ENCODE measurements at places on chromosomes 2 and 18. TPM values are rescaled to one million over a fixed set of nuclear protein-coding genes. Genes with fewer than 3 reads are reported as not detected.

The TPGS2 gene
- 98.8 TPM for total RNA-seq

The SERPINB4 gene
- total RNA-seq: not detected

The ANKMY1 gene
- 11.5 TPM for total RNA-seq

The TEKT4 gene
- total RNA-seq: not detected

The CAB39 gene
- total RNA-seq: 53.2 TPM

The PRKCE gene
- 22.1 TPM for total RNA-seq

The MBOAT2 gene
- total RNA-seq: 56.6 TPM

The ZDBF2 gene
- total RNA-seq: 12.7 TPM

The COL4A3 gene
- not detected for total RNA-seq

The USP37 gene
- total RNA-seq: 15.2 TPM

The ALLC gene
- total RNA-seq: not detected

The EMX1 gene
- not detected for total RNA-seq

The DSC3 gene
- total RNA-seq: under 0.01 TPM

The SETBP1 gene
- 23.0 TPM for total RNA-seq

The ELOA2 gene
- total RNA-seq: not detected

The CRIM1 gene
- total RNA-seq: 321 TPM

The SCN1A gene
- 0.72 TPM for total RNA-seq

The TCF23 gene
- not detected for total RNA-seq

The SLC5A7 gene
- not detected for total RNA-seq

The SERPINB2 gene
- 0.72 TPM for total RNA-seq

The NCK2 gene
- total RNA-seq: 26.8 TPM

The DLGAP1 gene
- not detected for total RNA-seq

The POTEI gene
- not detected for total RNA-seq

The CCDC68 gene
- total RNA-seq: 9.0 TPM

The TUBA4B gene
- total RNA-seq: not detected

The SERPINB3 gene
- total RNA-seq: not detected
